ENCODE measurements at places on chromosomes 1 and 21.

DNA sequence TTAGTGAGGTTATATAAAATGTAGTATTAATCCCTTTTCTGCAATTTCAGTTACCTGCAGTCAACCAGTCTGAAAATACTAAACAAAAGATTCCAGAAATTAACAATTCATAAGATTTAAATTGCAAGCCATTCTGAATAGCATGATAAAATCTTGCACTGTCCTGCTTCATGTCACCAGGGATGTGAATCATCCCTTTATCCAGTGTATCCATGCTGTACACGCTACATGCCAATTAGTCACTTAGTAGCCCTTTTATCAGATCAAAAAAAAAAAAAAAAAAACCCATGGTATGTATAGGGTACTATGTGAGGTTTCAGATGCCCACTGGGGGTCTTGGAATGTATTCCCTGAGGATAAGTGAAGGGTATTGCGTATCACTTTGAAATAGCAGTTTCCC is 191.3 kb upstream of the HP1BP3 start:
- DNase-seq = no peak

- DNase-seq = no peak
Measured at GRCh38 chr1:97875996-97876395, 44.8 kb downstream of the DPYD start.

DNA sequence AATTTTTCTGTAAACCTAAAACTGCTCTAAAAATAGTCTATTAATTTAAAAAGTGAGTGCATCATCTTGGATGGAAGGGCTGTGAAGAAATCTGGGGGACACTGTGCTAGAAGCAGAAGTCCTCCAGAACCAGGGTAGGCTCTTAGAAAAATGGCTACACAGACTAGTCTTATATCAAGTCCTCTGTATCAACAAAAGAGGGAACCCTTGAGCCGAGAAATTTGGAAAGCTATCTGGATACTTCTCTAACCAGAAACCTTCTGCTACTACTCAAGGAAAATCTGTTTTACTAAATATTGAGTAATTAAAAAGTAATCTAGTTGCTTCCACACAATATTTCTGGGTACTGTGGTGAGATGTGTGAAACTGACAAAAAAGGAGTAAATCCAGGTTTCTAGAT is 92.1 kb downstream of the WDR3 start:
- DNase-seq = peak; percentile 9

DNA sequence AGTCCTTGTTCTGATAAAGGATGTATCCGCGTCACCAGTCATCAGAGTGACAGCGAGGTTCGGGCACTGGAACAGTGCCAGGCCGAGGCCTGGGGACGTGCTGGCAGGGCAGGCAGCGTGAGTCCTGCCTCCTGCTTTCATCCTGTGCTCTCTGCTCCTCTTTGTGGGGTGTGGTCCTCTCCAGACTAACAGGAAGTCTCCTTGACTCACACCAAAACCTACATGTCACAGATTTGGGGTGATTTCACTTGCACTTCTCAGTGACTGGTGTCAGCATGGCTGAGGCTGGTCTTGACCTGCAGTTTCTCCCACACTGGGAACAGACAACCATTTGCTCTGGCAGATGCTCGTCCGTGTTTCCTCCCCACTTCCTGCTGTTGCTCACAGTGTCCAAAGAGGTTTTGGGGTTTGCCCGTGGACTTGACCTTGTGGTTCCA is 8.8 kb upstream of the NLRP3 start:
- DNase-seq = no peak

- no peak for DNase-seq
Measured at GRCh38 chr1:53324321-53324720, 3.5 kb downstream of the LRP8 start.

DNA sequence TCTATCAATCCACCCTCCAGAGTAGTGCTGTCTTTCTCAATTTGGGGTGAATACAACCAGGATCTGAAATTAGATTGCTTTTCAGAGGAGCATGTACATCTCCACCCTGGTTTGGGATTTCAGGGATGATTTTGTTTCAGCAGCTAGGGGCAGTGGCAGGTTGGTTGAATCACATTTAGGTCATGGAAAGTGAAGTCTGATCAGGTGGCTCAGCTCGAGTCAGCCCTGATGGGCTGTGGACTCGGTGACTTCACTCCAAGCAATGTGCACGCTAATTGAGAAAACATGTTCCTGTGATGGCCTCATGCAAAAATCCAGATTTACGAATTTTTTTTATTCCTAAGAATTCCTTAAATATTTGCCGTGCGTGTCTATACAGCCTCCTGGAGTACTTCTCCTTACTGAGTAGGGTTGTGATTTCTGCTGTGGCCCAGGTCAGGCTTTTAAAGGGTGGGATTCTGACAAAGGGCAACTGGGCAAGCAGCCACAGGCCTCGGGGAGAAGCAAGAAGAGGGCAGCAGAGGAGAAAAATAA is 7.5 kb downstream of the NGF start:
- peak; percentile 95 for DNase-seq

- no peak for DNase-seq
Measured at GRCh38 chr1:226912587-226913176, 27.4 kb upstream of the COQ8A start.

DNA sequence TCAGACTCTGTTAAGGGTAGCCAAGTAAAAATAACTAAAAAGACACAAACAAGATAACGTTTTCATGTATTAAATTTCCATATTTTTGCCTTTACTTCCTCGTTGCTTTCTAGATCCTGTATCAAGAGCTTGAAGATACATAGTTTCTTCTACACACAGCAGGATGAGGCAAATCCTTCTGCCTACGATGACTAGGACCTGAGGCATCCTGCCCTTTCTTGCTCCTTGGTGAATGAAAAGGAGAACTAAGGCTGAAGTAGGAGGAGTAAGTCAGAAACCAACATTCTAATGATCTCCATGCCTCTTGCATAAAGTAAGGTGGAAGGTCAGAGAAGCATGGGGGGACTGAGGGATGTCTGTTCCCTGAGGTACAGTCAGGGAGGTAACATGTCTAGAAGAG is 102.6 kb downstream of the GPATCH2 start:
- DNase-seq = no peak

GRCh38 chr1:94734963-94735901 is 84.9 kb upstream of the SLC44A3 start:
- DNase-seq = peak; percentile 77

GRCh38 chr1:88984569-88984968 is 7.9 kb downstream of the KYAT3 start:
- no peak for DNase-seq

DNA sequence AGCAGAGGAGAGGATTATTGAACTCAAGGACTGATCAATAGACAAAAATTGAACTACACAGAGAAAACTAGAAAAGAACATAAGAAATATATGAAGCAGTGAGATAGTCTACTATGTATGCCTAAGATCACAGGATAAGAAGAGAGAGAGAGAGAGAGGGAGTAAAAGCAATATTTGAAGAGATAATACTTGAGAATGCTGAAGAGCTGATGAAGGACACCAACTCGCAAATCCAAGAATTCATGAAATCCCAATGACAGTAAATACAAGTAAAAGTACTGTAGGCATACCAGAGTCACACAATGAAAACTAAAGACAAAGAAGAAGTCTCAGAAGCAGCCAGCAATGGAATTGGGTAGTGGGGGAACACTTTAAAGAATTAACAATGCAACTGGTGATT is 260.1 kb upstream of the SPAG17 start:
- DNase-seq = no peak

DNA sequence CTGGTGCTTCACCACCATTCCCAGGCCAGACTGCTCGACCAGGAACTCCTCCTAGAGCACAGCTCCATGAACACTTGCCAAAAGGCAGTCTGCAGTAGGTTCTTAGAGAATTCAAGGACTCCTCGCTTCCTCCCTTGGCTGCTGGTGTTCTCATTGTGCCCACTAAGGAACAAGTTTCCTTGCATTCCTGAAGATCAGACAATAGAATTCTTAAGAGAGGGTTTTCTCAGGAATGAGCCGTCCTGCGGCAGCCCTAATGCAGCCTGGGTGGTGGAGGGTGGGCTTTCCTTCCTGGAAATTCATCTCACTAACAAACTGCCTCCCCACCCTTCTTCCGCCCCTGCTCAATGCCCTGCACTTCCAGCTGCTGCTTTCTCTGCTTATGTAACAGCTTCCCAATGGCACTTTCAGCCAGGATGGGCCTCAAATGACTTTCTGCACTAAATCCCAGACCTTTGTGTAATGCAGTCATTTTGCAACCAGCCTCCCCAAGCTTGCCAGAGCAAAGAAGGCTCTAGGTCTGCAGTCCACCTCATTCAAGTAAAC is 287.9 kb downstream of the PLPP3 start:
- DNase-seq = no peak

DNA sequence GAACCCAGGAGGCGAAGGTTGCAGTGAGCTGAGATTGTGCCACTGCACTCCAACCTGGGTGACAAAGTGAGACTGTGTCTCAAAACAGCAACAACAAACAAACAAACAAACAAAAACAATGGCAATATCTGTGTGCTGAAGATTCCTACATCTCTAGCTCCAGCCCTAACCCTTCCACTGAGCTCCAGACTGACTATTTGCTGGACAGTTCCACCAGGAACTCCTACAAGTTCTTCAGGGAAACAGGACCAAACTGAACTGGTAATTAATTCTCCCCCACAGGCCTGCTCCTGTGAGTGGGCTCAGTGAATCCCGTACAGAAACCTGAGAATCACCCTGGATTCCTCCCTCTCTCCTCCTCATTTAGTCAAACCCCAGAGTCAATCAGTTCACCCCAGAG is 1.5 kb downstream of the SERPINC1 start:
- DNase-seq = no peak

DNA sequence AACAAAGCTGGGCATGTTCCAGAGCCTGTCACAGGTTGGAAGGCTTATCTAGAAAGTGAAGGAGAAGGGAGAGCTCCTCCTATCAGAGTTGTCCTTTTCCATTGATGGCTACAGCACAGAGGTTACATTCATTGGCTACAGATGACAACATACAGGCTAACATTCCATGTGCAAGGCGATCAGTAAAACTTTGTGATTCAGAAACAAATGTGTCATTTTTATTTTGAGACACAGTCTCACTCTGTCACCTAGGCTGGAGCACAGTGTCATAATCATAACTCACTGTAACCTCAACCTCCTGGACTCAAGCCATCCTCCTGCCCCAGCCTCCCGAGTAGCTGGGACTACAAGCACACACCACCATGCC is 32.6 kb downstream of the TRIM67 start:
- no peak for DNase-seq

DNA sequence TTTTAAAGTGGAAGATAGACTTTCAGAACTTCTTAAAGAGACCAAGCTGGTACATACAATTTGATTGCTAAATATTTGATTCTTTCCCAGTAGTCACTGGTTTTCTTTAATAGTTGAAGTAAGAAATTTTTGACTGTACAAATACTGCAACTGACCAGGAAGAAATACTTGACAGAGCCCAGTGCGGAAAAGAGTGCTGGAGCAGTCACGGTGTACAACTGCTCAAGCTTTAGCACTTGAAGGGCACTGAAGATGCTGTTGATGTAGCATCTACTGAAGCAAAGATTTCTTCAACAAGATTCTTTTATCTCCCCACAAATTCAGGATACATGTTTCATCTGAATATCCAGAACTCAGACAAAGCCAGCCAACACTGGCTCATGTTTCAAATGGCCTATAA is 41.5 kb downstream of the SLC35F3 start:
- DNase-seq = no peak

DNA sequence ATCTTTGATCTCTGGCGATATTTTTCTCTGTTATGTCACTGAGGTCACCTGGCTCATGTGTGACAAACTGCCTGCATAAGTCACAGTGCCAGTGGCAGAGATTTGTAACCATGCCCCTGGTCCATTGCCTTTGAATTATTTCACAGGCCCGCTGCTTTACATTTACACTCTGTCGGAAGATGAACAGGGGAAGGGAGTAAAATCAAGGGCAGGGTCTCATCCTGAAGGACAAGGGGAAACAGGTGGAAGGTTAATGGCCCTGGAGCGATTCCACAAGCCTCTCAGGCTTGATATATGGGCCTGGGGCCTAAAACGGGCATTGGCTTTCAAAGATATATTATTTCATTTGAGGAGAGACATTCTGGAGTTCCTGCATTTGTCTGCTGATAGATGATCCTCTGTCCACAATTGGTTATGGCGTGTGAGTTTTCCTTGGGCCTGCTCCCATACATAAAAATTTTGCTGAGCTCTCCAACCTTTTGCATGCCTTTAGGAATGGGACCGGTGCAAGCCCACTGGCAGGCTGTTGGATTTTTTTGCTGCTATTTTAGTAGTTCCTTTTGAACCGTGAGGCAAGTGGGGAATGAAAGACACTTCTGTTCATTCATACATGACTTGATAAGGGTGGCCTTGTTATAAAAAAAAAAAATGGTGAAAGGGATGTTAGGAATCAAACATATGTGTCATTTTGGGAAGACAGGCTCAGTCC is 51.9 kb downstream of the NR5A2 start:
- DNase-seq = no peak

- no peak for DNase-seq
Measured at GRCh38 chr1:61372944-61373343, 290.6 kb downstream of the NFIA start.

GRCh38 chr1:40058453-40059337 is 18.2 kb downstream of the CAP1 start:
- DNase-seq = no peak

DNA sequence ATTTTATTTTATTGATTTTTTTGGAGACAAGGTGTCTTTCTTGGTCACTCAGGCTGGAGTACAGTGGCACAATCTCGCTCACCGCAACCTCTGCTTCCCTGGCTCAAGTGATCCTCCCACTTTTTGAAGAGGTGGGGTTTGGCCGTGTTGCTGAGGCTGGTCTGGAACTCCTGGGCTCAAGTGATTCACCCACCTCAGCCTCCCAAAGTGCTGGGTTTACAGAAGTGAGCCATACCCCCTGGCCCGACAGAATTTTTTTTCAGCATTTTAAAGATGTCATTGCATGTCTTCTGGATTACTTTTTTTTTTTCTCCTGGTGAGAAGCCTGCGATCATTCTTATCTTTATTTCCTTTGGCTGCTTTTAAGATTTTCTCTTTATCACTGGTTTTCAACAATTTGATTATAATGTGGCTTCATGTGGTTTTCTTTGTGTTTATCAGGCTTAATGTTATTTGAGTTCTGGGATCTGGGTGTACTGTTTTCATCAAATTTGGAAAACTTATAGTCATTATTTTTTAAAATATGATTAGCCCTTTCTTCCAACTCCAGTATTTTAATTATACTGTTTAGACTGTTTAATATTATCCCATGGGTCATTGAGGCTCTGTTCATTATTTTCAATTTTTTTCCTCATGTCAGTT is 23.1 kb upstream of the PTBP2 start:
- DNase-seq = no peak

DNA sequence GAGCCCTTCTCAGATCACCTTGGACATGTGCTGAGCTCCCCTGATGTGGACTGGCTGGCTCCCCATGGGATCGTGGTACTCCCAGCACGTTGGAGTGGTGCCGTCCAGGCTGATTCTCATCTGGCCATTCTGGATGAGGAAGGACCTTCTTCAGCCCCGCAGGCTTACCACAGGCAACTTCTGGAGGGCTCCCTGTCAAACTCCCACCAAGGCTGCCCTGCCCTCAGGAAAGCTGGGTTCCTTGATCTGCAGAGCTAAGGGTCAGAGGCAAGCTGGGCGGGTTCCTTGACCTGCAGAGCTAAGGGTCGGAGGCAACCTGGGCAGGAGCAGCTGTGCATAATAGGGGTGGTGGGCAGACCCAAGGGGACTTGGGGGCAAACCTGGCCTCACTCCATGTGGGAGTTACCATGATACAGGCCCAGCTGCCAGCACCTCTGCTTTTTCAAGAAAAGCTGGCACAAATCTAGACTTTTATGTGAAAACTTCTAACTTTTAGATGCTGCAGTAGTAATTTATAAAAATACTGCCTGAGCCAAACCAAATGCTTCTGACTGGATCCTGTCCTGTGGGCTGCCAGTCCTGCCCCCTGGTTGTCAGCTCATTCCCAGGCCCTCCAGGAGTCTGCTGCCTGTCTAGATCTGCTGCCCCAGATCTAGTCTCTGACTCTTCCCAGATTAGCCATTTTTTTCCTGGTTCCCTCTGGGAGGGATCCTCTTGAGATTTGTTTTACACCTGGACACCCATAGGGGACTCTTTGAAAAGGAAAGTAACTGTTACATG is 5.6 kb upstream of the THEM5 start:
- no peak for DNase-seq

All from HFF-Myc (cell line).